Immature natural killer cell (primary cell): ENCODE measurements at places on chromosomes 12 and 14. TPM values are rescaled to one million over a fixed set of nuclear protein-coding genes. Genes with fewer than 3 reads are reported as not detected.
A peak's percentile ranks its signal among the peaks of the same experiment; 100 is the strongest.

CHD8 gene
- polyA plus RNA-seq: 14.5 TPM

LHX5 gene
- polyA plus RNA-seq: not detected

GTF2A1 gene
- polyA plus RNA-seq: 10.5 TPM

NELL2 gene
- polyA plus RNA-seq: 9.3 TPM

MANSC1 gene
- not detected for polyA plus RNA-seq

TSPAN19 gene
- polyA plus RNA-seq: not detected

RBMS2 gene
- 1.3 TPM for polyA plus RNA-seq

FKBP3 gene
- polyA plus RNA-seq: 94.0 TPM

LGR5 gene
- not detected for polyA plus RNA-seq

DNA sequence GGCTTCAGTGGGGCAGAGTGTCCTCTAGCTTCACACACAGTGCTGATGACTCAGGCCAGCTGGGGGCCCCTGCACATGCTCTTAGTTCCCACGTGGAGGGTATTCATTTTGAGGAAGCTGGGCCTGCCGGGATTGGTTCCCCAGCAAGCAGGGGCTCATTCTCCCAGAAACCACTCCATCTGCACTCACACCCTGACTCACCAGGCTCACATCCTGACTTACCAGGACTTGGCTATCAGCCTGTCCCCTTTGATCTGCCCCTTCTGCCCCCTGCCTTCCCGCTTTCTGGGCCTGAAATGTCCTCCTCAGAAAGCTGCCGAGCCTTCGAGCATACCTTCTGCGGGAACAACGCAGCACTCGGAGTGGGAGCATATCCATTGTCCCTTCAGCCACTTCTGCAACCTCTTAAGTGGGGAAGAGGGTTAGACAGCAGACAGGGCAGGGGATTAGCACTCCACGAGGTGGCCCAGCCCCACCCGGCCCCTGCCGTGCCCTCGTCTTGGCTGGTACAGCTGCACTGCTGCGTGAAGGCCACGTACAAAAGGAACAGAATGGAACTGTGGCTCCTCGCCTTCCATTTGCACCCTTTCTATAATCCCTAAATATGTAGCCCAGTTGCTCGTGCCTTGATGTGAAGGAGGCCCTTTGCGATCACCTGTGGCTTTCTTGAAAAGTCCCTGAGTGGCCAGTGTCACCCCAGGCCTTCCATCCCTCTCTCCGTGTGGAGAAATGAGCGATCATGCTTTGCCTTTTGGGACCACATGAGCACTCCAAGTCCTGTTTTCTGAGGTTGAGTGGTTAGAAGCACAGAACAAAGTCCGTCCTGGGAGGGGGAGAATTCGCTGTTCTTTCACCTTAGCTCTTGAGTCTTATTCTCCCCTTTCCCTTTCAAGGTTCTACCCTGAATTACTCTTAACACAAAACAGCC lies 26.1 kb downstream of the TPCN1 start:
- no peak for DNase-seq

DNA sequence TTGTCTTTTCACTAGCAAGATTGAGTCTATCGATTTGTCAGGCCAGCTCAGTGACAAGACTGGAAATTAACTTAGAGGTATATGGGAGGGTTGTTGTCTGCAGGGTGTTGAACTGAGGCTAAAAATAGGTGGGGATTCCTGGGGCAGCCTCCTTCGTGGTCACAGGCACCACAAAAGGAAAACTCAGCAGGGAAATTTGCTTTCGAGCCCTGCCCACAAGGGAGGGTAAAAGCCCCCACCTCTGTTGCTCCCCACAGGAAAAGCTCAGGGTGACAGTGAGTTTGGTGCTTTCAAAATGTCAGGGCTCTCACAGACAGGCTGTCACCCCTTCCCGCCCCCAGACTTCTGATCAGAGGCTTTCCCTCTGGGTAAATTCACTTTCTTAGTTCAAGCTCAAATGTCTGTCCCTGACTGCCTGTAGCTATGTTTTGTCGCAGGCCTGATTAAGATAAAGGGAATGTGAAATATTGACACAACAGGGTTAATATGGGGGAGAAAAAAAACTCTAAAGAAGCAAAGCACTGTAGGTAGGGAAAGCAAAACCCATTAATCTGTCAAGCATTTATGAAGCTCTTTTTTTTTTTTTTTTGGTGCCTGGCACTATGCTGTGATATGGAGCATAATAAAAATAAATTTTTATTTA lies 11.7 kb upstream of the NFKBIA start:
- peak; percentile 66 for DNase-seq

DNA sequence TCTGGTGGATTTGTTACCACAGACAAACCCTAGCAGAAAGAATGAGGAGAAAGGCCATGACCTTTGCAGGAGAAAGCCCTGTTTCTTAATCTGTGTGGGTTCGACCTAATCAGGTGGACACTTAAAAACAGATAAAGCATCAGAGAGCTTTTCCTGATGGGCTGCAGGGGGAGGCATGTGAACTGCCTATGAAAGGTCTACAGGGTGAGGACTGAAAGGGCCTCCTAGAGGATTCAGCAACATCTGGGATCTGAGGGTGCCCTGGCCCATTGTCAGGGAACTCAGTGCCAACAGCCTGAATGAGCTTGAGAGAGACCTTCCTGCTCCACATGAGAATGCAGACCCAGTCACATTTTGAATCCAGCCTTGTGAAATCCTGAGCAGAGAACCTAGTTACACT lies 178.8 kb upstream of the DDHD1 start:
- DNase-seq: no peak

DNA sequence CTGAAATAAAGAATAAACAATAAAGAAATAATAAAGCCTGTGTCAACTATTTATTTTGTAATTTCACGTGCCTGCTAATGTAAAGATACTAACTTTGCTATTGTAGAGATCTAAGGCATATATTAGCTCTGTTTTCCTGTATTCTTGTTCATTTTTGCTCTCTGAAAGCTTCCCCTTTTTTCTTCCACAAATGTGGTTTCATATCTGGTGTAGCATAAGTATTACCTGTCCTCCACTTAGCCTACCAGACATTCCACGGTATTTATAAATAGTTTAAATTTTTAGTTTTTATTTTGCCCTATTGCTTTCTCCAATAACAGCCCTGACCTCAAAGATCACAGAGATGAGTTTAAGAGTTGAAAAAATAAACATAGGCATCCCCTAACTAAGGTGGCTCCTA lies 92.6 kb upstream of the ATP2B1 start:
- no peak for DNase-seq

GRCh38 chr14:58919217-58919616 lies 269.2 kb upstream of the DAAM1 start:
- no peak for DNase-seq

DNA sequence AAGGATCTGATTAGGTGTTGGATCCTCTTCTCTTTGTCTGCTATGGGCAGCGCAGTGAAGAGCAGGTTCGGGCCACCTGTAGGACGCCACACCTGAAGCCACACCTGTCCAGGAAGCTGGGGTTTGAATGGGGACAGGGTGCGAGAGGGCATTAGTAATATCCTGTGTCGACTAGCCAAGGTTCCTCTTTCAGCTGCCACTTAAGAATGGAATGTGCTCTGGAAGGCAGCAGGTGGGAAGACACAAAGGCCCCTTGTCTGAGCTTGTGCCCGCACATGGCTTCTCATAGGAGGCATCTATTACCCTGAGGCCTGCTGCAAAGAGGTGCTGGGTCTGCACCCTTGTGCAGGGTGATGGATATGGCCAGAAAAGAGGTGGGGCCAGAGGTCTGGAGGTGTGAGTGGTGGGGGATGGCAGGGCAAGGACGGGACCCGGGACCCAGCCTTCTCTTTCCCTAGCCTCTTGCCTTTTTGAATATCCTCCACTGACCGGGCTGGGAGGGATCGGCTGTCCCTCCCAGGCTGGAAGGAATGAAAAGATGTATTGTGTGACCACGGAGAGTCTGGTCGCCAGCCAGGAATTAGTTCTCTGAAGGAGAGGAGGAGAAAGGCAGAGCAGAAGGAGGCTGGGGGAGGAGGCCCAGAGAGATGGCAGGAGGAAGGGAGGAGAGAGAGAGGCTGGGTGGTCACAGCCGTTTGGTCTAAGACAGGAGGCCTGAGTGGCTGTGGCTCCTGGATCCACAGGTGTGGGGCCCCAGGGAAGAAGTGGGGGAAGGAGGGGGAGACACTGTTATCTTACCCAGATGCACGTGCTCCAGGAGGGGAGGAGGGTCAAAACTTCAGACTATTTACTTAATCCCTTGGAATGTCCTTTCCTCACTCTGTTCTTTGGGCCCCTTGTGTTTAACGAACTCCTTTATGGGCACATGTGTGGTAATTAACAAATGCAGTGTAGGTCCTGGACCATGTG lies 101.5 kb downstream of the SMOC1 start:
- no peak for DNase-seq

- no peak for DNase-seq
Observed at GRCh38 chr12:47747126-47747525, 11.6 kb downstream of the RAPGEF3 start.

DNA sequence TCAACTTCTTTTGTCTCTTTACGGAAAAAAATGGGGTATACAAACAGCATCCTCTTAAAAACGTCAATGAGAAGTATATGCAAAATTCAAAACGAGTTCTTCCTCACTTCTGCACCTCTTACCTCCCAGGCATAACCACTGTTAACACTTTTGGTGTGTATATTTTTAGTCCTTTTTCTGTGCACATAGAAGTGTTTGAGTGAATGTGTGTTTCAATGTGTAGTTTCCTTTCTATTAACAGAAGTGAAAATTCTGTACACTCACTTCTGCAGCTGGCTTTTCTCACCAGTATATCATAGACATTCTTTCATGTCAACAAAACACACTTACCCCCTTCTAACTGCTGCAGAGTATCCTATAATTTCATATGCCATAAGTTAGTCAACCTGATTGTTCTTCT lies 5.4 kb downstream of the UBR7 start:
- no peak for DNase-seq

DNA sequence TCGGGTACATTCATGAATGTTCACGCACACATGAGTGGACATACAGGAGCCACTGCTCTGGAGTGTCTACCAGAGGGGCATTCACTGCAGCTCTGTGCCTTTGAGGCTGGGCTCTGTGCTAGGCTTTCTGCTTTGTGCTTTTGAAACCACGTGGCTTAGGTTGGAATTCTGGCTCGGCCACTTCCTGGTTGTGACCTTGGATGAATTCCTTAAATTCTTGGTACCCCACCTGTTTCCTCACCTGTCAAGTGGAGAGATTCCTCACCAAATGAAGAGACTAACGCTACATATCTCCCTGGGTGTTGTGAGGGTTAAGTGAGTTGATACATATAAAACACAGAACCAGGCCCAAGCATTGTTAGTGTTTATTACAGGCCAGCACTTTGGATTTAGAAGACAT lies 842.8 kb downstream of the VRK1 start:
- DNase-seq: no peak

DNA sequence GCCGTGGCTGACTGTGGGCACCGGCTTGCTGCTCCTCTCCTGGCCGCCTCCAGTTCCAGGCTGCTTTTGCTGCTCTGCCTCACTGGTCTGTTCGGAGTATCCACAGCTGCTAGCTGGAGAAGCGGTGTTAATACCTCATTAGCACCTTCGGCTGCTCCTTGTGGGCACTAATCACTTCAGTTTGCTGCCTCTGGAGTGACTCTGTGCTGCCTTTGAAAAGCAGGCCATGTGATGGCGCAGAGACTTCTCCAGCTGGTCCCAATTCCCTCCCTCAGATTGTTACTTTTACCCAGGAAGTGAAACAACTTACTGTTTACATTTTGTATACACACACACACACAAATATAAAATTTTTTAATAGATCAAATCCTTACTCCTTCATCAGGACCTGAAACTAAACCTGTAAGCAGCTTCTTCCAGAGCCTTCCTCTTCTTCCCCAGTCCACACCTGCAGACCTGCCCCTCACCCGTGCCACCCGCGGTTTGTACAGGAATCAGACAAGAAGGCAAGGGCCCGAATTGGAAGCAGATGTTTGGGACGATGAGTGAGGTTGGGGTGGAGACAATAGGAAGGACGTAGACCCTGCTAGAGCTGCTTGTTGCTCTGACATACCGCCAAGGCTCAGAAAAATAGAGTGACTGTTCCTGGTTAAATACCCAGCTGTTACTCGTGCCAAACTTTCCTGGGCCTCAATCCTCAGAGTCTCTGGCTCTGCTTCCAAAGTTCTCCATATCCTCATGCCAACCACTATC lies 41.5 kb upstream of the LTBP2 start:
- DNase-seq: no peak

DNA sequence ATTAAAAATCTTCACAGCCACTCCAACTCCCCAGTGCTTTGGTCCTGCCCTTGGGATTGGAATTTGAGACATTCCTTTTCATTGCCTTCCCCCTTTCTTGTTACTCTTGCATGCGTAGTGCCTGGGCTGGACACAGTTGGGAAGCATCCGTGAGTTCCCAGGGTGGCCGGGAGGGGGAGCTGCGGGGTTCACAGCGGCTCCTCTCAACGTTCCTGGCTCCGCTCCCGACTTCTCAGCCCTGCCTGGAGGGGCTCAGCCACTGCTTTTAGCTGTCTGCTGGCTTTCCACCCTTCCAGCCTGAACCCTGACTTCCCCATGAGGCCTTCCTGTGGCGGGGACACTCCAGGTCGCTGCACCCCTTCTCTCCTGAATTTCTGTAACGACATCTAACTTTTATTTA lies 3.2 kb downstream of the TEX52 start:
- DNase-seq: peak; percentile 18

- no peak for DNase-seq
Observed at GRCh38 chr14:58118097-58118815, 33.8 kb downstream of the ARMH4 start.

DNA sequence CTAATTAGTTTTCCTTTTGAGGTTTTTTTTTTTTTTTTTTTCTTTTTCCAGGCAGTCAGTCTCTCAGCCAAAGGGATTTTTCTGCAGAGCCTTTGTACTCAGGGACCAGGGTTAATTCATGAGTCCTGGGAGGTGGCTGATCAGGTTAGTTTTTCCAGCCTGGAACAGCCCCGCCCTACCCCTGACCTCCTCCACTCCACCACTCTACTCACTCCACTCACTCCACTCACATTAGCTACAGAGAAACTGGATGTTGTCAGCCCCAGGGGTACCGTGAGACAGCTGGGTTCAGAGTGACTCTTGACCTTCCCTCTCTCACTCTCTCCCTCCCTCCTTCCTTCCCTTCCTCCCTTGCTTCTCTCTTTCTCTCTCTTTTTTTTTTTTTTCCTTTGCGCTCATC lies 161.0 kb downstream of the CRADD start:
- no peak for DNase-seq

DNA sequence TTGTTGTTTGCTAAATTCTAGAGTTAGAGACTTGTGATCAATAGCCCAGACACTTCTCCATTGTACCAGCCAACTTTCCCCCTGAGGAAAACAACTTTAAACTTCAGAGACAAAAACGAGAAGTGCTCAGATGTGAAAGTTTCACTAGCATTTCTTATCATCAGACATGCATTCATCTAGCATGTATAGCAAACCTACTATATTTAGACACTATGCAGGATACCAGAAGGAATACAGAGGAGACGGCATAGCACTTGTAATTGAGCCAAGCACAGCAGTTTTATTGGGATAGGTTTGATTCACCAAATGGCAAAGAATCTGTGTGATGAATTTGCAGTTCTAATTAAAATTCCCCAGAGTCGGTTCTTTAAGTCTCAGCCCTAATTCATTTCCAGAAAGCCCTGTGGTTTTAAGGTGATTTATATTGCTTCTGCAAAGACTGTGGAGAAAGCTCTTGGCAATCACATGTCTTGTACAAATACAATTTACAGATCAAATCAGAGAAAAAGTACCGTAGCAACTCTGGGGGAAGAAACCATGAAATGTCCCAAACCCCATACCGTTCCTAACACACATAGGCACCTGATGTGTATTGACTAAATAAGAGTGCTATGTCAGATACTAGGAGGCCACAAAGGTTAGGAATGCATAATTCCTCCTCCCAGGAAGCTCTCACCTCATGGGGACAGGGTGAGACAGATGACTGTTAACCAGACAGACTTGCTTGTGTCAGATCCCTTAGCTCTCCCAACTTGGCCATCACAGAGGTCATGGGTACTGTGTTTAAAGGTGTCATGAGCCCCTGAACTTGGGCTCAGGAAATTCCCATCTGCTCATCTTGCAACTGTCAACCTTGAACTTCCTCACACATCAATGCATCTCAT lies 69.6 kb upstream of the KRAS start:
- no peak for DNase-seq
